ENCODE measurements at places on chromosomes 1 and 21.

DNA sequence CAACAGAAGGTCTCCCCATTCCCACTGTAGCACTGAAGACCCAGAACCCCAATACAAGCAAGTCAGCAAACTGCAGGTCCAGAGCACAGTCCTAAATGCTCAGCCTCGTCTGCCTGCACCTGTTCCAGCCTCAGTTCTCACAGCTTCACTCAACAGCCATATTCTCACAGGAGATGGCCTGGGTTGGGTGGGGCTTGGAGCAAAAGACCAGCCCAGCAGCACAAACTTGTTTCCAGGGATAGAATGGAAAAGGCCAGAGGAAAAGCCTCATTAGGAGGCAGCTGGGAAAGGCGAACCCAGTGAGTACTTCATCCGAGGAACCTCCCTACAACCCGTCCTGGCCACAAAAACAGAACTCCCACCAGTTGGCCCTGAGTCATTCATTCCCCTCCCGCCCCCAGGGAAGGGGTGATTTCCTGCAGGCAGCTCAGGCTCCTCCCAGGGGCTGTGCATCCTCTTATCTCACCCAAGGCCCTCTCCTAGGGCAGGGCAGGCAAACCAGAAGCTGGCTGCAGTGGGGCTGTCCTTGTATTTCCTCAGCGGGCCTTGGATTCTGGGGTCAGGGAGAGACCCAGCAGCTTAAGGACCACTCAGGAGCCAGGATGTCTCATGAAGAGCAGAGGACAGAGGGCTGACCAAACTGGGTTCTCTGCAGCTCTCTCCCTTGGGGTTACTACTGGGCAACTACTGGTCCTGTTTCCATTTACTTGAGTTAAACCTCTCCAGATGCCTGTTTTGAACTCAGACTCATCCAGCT lies 7.4 kb upstream of the MPL start:
- no peak for DNase-seq

DNA sequence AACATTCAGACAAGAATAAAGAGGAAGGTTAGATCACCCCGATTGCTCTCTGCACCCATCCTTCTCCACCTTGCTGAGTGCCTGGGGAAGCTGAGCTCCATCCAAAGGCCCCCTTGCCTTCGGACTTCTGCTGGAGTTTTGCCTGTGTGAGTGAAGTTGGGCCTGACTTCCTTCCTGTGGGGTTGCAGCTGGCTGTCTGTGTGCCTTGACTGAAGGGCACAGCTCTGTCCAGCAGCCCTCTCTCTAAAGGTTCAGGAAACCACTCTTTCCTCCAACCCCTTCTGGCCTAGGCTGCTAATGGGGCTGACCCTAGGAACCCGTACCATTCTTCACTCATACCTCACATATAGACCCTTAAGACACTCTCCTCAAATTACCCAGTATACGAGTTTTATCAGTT lies 173.4 kb upstream of the HMCN1 start:
- DNase-seq, result no peak

GRCh38 chr1:36696261-36696940 lies 213.7 kb upstream of the CSF3R start:
- no peak for DNase-seq

DNA sequence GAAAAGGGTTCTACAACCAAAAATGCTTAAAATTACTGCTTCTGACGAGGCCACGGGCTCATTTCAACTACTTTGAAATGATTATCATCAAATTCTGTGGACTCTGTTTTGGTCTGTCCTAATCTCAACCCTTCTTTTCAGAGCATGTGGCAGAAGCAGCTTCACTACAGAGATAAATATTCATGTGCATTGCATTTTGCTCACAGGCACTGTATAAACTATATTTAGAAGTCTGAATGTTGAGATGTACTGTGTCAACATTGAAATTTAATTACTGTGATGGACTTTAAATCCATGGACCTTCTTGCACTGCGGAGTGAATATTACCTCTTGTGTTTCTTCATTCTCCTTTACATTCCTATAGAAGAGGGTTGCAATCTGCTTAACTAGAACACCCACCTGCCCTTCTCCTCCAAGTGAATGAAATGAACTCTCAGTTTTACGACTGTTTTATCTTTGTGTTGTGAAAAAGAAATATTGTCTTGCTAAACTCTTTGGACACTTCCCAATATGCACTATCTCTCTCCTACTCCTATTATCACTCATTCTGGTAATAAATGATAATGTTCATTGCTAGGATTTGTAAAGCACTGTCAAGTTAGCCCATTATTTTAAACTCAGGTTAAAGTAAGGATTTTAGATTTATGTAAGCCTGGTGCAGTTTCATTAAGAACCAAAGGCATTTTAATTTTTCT lies 281.2 kb upstream of the ST6GALNAC5 start:
- no peak for DNase-seq

GRCh38 chr1:165289556-165289955 lies 67.0 kb downstream of the LMX1A start:
- no peak for DNase-seq

DNA sequence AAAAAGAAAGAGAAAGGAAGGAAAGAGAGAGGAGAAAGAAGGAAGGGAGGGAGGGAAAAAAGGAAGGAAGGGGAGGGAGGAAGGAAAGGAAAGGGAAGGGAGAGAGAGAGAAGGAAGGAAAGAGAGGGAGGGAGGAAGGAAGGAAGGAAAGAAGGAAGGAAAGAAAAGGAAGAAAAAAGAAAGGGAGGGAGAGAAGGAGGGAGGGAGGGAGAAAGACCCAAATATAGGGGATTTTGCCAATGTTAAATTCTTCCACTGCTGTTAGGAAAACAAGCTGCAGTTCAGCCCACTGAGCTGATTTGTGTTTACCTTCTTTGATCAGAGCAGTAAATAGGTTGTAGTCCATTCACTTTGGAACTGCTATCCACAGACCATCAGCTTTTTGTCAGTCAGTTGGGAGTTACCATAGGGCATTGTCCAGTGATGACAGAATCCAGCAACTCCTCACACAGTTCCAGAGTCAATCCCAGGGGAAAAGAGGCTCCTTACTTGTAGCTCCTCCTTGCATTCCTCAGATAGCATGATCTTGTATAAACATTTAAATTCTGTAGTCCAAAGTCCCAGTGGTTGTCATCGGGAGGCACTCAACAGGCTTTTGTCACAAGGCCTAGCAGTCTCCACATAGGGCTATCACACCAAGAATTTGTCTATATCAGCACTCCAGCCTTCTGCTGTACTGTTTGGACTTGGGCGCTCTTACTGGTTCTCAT lies 13.5 kb upstream of the PPP1R8 start:
- no peak for DNase-seq

DNA sequence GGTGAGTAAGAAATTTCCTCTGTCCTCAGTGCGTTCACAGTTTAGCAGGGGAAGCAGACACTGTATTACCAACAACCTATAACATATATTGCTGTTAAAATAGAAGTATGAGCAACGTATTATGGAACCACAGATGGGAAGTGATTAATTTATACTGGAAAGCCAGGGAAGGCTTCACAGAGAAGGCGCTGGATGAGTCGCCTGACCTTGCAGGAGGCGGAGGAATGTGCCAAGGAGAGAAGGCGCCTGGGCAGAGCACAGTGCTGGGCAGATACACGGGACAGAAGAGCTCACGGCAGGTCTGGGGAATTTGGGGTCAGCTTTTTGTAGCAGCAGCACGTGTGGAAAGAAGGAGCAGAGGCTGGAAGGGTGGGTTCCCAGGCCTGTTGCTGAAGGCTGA lies 116.3 kb downstream of the DHRS3 start:
- no peak for DNase-seq

DNA sequence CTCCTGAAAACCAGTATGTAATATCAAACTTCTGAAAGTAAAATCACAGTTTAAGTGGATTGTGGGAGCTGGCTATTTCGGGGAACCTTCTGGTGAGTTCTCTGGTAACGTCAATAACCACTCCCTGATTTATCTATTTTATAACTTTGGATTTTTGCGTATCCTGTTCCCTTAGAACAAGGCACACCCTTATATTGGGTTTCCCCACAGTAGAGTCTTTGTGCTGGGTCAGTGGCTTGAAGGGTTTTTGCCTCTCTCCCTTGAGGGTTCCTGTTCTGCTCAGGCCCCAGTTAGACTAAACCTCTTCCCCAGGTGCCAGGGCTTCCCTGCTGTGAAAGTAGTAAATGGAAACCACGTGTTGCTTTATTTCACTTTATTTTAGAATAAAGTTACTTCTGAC lies 21.3 kb downstream of the CCN1 start:
- DNase-seq, result no peak

GRCh38 chr1:233082778-233083550 lies 132.6 kb downstream of the NTPCR start:
- no peak for DNase-seq

GRCh38 chr1:4759671-4760070 lies 105.3 kb downstream of the AJAP1 start:
- no peak for DNase-seq

GRCh38 chr1:55252942-55253589 lies 37.9 kb upstream of the USP24 start:
- no peak for DNase-seq

GRCh38 chr1:35202048-35202719 lies 9.2 kb upstream of the SFPQ start:
- DNase-seq, result peak; percentile 67

- DNase-seq, result peak; percentile 25
Observed at GRCh38 chr1:73674945-73675561, 522.9 kb downstream of the LRRIQ3 start.

- no peak for DNase-seq
Observed at GRCh38 chr1:175211656-175212055, 19.1 kb upstream of the KIAA0040 start.

GRCh38 chr1:42965378-42965777 lies 6.7 kb upstream of the SLC2A1 start:
- no peak for DNase-seq

DNA sequence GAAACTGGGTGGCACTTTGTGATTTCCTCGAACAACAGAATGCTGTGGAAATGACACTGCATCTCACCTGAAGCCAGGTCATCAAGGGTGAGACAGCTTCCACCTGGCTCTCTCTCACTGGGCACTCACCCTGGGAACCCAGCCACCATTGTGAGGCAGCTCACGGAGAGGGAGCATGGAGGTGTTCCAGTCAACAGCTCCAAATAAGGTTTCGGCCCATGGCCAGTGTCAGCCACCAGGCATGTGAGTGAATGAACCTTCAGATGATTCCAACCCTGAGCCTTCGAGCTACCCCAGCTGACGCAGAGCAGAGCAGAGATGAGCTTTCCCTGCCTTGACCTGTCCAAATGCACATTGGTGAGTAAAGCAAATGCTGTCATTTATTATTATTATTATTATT lies 58.1 kb downstream of the SYDE2 start:
- DNase-seq, result no peak

Data from NCI-H1436 treated with DMSO at 0.1 percent for 48 hours (cell line).